Gastroesophageal sphincter (tissue), 4 donors: ENCODE measurements at places on chromosomes 4 and X.
A peak's percentile ranks its signal among the peaks of the same experiment; 100 is the strongest.

- ATAC-seq = no peak
These were observed 2.8 kb upstream of the TIFA start for GRCh38 chr4:112288455-112288854.

- ATAC-seq = no peak
These were observed 7.3 kb upstream of the JAKMIP1 start for GRCh38 chr4:6207602-6208001.

- ATAC-seq = no peak
These were observed 856.9 kb downstream of the ADGRL3 start for GRCh38 chr4:62057031-62057430.

DNA sequence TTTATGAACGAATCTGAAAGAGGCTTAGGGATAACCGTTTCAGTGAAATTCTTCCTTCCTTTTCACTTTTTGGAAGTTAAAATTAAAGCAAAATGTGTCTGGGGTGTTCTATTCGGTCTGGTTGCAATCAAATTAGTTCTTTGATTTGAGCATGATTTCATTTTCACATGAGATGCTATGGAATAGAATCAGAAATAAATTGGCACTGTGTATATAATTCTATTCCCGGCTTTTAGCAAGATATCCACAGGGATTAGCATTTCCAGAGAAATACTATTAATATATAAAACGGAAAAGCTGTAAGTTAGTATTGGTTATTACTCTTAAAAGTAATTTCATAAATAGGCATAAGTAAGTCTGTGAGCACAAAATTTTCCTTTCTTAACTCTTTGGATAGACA is 1676.8 kb upstream of the PCDH7 start:
- no peak for ATAC-seq

DNA sequence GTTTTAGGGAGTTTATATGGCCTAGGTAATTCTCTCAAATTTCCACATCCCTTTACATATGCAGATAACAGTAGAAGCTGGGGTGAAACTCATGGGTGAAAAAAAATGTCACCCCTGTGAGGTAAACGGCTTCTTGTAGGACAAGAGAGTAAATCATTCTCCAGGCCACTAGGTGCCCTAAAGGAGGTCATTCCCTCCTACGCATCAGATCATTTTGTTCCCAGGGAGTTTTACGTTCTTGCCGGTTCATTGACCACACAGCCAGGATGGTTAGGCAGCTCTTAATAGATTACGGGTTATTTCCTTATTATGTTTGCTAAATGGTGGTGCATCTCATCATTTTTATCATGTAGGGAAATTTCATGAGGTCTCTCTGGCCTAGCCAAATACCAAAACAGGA is 225.8 kb upstream of the NOCT start:
- ATAC-seq = no peak

- ATAC-seq = no peak
These were observed 119.0 kb upstream of the WDR17 start for GRCh38 chr4:175946472-175947116.

GRCh38 chr4:62288808-62289541 is 1088.8 kb downstream of the ADGRL3 start:
- peak; percentile 86 for ATAC-seq

DNA sequence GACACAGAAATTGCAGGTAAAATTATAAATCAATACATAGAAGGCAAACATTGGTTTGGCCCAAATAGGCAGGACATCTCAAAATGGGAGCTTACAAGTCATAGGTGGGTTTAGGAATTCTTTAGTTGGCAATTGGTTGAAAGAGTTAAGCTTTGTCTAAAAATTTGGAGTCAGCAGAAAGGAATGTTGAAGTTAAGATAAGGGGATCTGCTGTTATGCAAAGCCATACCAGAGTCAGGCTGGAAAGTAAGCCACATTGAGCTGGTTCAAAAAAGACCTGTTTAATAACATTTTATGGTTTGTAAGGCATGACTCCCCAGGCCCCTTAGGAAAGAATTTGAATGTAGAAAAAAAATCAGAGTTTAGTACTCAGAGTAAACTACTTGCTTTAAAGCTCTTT is 92.6 kb downstream of the IL13RA2 start:
- no peak for ATAC-seq

DNA sequence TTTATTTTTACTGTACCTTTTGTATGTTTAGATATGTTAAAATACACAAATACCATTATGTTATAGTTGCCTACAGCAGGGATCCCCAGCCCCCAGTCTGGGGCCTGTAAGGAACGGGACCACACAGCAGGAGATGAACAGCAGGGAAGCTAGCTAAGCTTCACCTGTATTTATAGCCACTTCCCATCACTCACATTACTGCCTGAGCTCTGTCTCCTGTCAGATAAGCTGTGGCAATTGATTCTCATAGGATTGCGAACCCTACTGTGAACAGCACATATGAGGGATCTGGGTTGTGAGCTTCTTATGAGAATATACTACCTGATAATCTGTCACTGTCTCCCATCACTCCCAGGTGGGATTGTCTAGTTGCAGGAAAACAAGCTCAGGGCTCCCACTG is 73.9 kb downstream of the BMPR1B start:
- ATAC-seq = no peak

DNA sequence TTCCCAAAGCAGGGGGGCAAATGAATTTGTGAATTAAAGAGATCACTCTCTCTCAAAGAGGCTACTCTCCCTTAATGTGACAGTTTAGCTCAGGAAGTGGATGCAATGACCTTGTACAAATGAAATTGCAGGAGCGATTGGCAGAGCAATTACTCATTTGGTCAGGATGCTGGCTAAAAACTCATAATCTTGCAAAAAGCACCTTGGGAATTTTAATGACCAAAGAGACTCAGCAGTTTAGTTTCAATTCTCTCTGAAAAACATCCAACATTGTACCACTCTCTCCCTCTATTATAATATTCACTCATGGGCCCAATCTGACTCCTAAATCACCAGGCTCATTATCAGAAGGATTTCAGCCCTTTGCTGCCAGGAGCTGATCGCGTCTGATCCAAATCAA is 26.1 kb downstream of the PDGFC start:
- ATAC-seq = no peak

DNA sequence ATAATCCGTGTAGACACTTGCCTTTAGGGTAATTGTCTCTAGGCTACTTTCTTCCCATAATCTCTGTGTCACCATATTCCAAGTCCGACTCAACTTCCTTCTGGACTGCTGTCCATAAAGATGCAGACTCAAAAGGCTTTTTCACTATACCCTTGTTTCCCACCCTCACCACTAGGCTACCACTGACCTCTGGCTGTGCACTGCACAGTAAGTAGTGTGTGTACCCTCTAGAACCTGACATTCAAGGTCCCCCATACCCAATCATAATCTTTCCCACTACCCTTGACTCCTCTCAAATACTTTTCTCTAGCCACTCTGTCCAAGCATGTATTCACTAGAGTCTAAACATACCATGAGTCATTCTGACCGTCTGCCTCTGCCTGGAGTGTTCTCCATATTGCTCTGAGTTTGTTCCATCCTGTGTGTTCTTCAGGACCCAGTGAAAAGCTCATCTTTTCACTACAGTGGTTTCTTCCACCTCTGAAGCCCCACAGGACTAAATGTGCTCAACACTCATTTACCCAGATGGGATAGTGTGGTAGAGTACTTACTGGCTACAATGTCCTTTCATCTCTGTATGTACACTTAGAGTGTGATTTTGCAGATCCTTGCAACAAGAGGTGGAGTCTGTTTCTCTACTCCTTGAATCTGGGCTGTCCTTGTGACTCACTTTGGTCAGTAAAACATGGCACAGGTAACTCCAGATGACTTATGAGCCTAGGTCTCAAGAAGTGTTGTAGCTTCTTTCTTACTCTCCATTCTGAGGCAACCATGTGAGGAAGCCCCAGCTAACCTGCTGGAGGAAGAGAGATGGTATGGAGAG is 17.4 kb downstream of the JADE3 start:
- no peak for ATAC-seq

DNA sequence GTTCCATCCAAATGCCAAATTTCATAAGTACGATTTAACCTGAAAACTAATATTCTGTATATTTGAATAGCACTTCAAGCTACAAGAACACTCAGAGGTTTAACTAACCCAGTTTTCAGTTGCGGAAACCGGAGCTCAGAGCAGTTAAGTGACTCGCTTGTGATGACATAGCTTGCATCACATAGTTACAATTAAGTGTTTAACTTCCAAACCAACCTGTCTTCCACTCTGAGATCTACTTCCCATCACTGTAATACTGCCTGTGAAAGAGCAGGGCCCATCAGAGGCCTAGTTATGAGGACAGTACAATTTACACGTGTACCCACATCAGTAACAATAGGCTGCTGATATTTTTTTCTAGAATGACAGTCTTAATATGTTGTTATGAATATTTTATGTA is 120.3 kb downstream of the MAD2L1 start:
- ATAC-seq = no peak

GRCh38 chr4:189098932-189099696 is 841.6 kb upstream of the FRG1 start:
- no peak for ATAC-seq

GRCh38 chrX:100207331-100208024 is 202.6 kb downstream of the PCDH19 start:
- ATAC-seq = no peak

DNA sequence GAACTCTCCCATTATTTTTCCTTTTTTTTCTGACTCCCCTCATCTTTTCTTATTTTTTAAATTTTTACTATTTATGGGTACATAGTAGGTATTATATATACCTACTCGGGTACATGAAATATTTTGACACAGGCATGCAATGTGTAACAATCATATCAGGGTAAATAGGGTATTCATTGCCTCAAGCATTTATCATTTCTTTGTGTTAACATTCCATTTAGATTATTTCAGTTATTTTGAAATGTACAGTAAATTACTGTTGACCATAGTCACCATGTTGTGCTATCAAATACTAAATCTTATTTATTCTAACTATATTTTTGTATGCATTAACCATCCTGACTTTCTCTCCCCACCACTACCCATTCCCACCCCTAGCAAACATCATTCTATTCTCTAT is 33.8 kb upstream of the SLIT2 start:
- ATAC-seq = no peak

DNA sequence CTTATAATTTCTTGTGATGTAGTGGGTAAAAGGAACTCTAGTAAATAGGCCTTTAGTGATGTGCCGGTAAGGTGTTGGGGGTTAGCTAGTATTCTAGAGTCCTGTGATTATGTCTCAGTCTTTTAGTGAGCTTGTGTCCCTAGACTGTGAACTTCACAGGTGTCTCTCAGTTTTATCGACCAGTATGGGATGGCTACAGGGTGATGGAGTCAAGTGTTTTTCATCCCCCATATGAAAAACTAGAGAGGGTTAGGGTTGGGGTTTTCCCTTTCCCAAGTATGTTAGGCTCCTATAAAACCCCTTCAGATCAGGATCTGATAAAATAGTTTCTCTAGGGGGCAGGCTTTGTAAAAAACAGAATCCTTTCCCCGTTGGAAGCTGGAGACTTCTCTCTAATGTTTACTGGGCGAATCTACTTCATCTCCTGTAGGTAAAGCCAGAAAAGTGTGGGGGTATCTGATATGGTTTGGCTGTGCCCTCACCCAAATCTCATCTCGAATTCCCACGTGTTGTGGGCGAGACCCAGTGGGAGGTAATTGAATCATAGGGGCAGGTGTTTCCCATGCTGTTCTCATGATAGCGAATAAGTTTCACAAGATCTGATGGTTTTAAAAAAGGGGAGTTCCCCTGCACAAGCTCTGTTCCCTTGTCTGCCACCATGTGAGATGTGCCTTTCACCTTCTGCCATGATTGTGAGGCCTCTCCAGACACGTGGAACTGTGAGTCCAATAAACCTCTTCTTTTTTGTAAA is 120.8 kb downstream of the DTHD1 start:
- ATAC-seq = no peak

DNA sequence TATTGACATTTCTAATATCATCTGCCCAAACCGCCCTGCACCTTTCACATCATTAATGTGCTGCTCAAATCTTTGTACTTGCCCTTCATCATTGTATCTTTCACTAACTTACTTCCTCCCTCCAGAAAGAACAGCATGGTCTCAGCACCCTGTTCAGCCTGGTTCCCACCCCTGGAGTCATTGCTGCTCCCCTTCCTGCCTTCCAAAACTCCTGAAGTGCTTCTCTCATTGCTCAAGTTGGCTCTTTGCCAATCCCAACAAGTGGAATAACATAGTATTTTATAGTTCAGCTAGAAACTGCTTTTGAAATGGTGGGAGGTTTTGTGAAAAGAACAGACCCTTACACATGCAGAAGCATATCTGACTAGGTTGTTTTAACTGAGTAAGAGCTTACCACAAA is 14.0 kb upstream of the TTC29 start:
- ATAC-seq = no peak

- ATAC-seq = peak; percentile 97
These were observed 35.9 kb downstream of the ANTXR2 start for GRCh38 chr4:80036949-80037685.

DNA sequence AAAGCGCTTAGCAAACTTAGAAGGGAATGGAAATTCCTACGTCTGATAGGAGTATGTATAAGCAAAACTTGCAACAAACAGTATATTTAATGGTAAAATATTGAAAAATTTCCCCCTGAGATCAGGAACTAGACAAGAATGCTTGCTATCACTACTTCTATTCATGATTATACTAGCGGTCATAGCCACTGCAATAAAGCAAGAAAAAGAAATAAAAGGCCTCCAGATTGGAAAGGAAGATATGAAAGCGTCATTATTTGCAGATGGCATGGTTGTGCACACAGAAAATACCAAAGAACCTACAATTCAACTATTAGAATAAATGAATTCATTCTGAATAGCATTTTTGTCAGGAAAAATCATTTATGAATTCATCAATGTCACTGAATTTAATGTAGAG is 87.2 kb upstream of the BCOR start:
- no peak for ATAC-seq

- ATAC-seq = no peak
These were observed 48.8 kb downstream of the RBPJ start for GRCh38 chr4:26369581-26369980.

GRCh38 chr4:54719378-54719777 is 61.6 kb downstream of the KIT start:
- ATAC-seq = no peak

- no peak for ATAC-seq
These were observed 88.6 kb upstream of the PTCHD1 start for GRCh38 chrX:23246001-23246400.

- no peak for ATAC-seq
These were observed 1.8 kb upstream of the GPR82 start for GRCh38 chrX:41722214-41722613.

DNA sequence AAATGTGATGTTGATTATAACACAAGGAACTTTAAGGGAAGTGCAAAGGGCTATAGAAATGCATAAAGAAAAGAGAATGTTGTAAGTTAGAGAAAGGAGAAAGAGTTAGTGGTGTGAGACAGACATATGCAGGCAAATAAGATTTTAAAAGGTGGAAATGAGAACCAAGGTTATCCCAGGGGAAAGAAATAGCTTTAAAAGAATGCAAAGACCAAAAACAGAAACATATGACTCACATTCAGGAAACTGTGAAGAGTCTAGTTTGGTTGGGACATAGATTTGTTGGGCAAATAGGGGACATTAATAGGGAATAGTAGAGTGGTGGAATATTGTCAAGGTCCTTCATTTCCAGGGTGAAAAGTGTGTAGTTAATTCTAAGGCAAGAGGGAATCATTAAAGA is 52.4 kb downstream of the MAPK10 start:
- no peak for ATAC-seq

GRCh38 chr4:24032371-24032989 is 142.6 kb upstream of the PPARGC1A start:
- ATAC-seq = no peak
